DMS153 (cell line): ENCODE measurements at places on chromosomes 6 and 20.

DNA sequence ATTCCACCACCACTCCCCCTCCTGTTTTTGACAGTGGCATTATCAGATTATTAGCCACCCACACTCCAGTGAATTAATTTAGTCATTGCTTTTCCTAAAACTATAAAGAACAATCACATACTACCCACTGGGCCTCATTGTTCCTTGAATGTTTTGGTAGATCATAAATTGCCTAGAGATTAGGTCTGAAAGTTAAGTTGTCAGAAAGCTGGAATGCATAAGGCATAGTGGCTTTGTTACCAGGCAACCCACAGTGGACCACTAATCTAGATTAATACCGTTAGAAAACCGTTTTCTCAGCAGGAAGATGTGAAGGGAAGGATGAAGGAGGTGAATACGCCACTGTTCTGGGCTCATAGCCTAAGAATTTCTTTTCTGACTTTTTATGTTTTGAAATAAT, 75.6 kb downstream of the SAMD3 start:
- no peak for DNase-seq

GRCh38 chr6:141290941-141291721, 841.6 kb upstream of the GJE1 start:
- peak; percentile 16 for DNase-seq

DNA sequence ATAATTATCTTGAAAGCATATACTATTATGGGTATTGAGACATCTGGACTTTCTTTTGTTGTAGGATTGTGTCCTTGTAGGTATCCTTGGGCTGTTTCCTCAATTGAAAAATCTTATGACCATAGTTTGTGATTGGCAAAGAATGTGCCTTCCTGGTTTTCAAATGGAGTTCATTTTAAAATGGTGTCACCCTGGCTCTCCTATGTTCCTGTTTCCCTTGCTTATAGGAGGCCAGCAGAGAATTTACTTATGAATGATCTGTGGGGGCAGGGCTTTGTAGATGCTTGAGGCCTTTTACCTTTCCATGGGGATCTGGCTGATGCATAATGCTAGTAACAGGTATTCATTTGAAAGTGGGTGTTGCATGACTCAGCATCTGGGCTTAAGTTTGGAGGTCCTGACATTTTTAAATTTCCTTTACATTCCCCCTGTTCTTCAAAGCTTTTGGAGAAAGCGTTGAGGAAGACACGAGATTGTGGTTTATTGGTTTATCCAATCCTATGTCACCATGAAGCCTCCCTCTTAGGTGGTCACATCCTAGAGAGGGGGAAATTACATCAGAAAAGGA, 135.0 kb upstream of the PROKR2 start:
- no peak for DNase-seq

DNA sequence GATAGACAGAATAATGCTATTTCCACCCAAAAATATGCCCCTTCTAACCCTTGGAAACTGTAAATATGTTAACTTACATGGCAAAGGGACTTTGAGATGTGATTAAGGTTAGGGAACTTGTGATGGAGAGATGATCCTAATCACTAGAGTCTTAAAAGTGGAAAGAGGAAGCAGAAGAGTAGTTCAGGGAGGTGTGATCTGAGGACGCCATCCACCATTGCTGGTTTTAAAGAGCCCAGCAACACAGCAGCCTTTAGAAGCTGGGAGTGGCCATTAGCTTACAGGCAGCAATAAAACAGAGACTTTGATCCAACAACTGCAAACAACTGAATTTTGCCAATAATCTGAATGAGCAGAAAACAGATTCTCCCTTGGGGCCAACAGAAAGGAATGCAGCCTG, 30.6 kb downstream of the ZNF311 start:
- no peak for DNase-seq

DNA sequence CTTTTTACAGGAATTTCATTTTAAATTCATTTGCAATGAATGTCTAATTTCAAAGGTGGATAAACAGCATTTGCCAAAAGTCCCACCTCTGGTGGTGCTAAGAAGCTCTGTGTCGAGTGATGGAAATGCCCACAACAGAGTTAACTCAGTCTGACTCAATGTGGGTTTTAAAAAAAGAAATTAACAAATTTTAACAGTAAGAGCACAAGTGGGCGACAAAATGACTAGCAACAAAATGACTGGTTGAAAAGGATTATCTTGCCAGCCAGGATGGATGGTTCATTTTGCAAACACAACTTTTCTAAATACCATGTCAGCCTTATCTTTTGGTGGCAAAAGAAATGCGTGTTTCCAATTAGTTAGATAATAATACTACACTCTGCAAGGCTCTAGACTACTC, 14.3 kb upstream of the TAGAP start:
- no peak for DNase-seq

- peak; percentile 46 for DNase-seq
These were observed 489.0 kb downstream of the CDKAL1 start for GRCh38 chr6:21023210-21023609.

- peak; percentile 26 for DNase-seq
These were observed 260.0 kb downstream of the C6orf118 start for GRCh38 chr6:165049362-165049761.

DNA sequence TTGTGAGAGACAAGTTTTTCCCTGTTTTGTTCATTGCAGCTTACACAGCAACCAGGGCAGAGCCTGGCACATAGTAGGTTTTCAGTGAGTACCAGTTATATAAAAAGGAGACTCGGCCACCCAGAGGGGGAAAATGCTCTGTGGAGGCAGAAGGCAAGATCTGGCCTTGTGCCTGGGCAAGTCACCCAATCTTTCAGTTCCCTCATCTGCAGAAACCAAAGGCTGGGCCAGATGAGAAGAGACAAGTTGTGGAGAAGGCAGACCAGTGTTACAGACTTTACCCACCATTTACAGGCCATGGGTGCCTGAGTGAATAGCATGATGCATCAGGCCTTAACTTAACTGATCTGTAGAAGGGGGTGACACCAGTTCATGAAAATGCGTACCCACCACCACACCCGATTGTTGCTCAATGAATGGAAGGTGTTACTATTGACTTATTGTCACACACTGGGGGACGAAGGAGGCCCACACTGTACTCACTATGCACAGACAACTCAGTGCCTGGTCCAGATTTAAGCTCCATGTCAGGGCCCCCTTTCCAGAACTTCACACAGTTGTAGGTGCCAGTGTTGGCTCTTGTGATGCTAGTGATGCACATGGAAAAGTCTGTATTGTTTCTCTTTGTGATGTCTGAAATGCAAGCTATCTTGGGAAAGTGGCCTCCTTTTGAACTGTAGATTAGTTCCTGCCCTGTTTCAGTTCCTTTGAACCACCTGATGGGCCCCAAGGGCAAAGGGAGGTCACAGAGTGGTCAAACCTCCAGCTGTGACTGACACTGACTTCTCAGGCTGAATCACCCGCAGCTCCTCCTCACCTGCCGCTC, 64.3 kb upstream of the SIRPG start:
- no peak for DNase-seq

GRCh38 chr20:9515214-9515585, 810 bp downstream of the LAMP5 start:
- DNase-seq: no peak

- no peak for DNase-seq
These were observed 30.5 kb downstream of the FAM8A1 start for GRCh38 chr6:17630511-17631073.

DNA sequence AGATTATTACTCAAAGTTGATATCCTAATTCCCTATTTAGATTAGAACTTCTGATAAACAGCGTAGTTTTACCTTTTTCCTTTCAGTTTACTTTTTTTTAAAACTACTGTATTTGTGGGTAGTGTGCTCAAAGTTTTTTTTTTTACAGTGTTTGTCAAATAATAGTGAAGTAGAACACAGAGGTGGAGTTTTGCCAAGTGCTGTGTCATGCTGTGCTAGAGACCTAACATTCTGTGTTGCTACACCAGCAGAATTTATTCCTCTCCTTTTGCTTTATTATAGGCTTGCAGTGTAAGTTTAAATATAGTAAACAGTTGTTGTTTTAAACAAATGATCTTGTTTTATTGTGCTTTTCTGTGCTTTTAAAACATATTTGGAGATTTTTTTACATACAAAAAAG, 125.4 kb downstream of the HIVEP1 start:
- no peak for DNase-seq

DNA sequence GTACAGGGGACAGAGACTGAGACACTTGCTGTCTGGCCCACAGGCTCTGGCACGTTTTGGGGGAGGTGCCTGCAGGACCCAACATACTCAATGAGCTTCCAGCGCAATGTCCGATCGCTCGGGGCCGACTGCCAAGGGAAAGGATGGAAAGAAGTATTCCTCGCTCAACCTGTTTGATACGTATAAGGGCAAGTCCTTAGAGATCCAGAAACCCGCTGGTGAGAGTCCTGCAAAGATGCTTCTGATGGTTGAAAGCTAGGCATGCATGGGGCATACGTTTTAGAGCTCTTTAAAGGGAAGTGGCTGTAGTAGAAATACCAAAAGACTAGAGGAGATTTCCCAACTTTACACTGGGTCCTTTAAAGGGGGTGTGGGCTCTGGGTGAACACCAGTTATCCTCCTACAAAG, 2.2 kb downstream of the PRRC2A start:
- no peak for DNase-seq

DNA sequence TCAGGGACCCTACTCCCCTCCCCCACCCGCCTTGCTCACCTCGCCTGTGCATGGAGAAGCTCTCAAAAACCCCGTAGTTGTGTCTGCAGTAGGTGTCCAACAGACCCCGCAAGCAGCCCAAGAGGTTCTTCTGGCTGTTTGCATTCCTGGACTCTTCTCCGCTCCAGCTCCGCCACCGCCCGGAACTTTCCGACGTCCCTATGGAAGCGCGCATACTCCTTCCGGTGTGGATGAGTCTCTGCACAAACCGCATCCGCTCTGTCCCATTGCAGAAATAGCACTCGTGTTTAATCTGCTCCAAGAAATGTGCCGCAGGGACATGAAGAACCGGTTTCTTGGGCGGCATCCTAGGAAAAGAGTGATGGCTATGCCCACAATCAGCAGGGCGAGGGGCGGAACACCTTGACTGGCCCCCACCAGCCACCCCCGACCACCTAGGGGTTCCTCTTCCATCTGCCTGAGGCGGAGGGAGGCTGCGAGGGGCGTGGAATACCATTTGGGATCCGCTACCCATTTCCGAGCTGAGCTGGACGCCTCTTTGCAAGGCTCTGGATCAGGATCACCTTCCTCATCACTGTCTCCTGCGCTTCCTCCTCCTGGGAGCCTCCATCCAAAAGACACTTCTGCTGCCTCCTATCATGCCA, 20.2 kb downstream of the HLA-DRA start:
- no peak for DNase-seq

- DNase-seq: peak; percentile 1
These were observed 386.4 kb upstream of the MMS22L start for GRCh38 chr6:97669191-97670031.

GRCh38 chr20:914727-915498, 1.2 kb downstream of the ANGPT4 start:
- no peak for DNase-seq

DNA sequence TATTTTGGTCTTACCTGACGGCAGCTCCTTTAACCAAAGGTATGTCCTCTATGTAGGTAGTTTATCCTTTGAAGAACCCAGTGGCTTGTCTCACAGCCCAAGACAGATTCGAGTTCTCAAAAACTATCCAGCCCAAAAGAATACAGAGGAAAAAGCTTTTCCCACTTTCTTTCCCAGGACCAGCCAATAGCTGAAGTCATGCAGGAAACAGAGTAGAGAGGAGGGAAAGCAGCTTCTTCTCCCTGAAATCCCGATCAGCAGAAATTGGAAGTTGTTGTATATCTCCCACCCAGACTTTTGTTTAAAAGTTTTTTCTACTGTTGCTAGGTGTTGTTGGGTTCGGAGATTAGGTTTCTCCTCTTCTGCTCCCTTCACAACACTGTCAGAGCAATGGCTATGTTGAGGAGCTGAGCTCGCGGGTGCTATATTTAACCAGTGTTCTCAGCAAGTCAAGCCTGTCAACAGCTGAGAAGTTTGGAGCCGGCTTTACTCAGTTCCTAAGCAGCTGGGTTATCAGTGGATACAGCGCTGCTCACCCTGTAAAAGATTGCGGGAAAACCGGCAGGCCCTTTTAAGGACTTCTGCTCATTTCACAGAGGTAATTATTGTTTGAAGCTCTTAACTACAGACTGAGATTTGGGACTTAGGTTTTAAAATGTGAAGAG, at the start of gene FILIP1:
Gene FILIP1 (minus strand): TSS at position 401 of the 665 bp plus-strand sequence. CDS start 78,828 bp downstream, outside the sequence.
- DNase-seq: no peak

GRCh38 chr6:166900956-166901607, 55.3 kb downstream of the RNASET2 start:
- no peak for DNase-seq

DNA sequence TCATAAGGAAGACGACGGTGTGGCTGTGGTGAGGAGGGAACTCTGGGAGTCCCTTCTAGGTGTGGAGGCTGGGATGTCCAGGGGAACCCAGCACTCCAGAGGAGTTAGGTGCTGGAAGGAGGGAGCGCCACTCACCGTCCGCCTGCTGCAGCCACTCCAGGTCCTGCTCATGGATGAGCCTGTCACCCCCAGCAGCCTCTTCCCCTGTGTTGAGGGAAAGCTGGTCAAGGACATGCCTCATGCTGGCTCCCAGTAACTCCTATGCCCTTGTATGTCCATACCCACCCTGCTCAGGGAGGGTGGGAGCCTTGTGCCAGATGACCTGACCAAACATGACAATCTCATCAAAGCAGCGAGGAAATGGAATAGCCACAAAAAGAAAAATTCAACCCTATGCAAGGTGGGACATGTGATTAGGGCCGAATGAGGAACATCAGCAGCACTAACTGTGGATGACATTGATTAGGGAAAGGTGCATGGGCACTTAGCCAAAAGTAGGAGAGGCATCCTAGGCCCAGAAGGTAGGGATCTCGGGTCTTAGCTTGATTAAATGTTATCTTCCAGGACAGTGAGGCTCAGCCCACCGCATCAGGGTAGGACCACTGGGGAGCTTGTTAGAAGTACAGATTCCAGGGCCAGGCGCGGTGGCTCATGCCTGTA, 3.0 kb downstream of the DNPH1 start:
- DNase-seq: no peak

GRCh38 chr20:50290112-50290511, 99.5 kb downstream of the CEBPB start:
- DNase-seq: no peak

GRCh38 chr20:11302436-11302835, 615.3 kb upstream of the BTBD3 start:
- no peak for DNase-seq

DNA sequence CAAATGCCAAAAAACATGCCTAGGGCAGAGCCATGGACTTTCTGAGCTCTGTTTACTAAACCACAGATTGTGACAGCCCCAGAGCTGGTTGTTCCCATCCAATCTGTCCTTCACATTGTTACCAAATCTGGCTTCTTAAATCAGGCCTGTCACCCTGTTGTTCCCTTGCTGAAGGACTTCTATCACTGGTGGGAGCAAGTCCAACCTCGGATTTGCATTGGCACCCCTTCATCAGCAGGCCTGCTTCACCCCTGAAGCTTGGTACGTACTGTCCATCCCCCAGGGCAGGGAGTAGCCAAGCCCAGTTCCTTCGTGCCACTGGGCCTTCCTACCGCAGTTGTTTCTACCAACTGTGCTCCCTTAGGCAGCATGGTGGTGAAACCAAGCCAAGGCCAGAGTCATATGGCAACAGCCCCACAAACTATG, 357.3 kb upstream of the JARID2 start:
- DNase-seq: no peak

DNA sequence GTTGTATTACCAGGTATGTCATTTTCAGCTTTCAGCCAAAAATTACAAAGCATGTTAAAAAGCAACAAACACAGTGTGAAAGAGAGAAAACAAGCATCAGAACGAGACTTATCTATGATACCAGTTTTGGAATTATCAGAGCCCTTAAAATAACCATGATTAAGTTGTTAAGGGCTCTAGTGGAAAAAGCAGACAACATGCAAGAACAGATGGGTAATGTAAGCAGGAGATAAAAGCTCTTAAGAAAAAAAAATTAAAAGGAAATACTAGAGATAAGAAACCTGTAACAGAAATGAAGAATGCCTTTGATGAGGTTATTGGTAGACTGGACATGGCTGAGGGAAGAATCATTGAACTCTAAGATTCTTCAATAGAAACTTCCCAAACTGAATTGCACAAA, 127.5 kb upstream of the SCGN start:
- no peak for DNase-seq
